ENCODE measurements at places on chromosomes 12 and 14.

DNA sequence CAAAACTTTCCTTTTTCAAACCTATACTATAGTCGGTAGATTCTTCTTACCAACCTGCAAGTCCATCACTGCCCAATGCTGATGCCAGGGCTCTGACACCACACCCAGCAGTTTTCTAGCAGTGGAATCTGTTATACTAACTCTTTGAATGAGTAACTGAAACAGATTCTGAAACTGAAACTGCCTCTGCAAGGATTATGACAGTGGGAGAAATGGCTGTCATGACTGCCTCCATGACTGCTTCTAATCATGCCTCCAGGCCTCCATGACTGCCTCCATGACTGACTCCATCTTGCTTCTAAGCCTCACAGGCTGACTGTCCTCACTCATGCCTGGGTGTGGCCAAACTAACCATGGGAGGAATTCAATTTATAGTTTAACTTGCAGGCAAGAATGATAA is 29.4 kb upstream of the OXA1L start:
- DNase-seq: peak; percentile 76

GRCh38 chr12:88390811-88391210 is 189.5 kb downstream of the KITLG start:
- no peak for DNase-seq

GRCh38 chr12:9064201-9064814 is 51.4 kb downstream of the A2M start:
- peak; percentile 81 for DNase-seq

GRCh38 chr12:121787063-121788025 is 6.1 kb downstream of the RHOF start:
- peak; percentile 56 for DNase-seq

DNA sequence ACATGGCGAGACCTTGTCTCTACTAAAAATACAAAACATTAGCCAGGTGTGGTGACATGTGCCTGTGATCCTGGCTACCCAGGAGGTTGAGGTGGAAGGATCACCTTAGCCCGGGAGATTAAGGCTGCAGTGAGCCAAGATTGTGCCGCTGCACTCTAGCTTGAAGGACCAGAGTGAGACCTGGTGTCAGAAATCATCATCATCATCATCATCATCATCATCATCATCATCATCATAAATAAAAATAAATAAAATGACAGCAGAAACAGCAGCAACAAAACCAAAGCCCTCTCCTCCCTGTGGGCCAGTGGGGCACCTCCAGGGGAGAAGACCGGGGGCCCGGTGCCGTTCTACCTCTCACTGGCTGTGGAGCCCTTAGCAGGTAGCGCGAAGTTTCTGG is 281.9 kb upstream of the CRY1 start:
- no peak for DNase-seq

GRCh38 chr14:58395562-58395811 is 243 bp upstream of the TOMM20L start:
- no peak for DNase-seq

DNA sequence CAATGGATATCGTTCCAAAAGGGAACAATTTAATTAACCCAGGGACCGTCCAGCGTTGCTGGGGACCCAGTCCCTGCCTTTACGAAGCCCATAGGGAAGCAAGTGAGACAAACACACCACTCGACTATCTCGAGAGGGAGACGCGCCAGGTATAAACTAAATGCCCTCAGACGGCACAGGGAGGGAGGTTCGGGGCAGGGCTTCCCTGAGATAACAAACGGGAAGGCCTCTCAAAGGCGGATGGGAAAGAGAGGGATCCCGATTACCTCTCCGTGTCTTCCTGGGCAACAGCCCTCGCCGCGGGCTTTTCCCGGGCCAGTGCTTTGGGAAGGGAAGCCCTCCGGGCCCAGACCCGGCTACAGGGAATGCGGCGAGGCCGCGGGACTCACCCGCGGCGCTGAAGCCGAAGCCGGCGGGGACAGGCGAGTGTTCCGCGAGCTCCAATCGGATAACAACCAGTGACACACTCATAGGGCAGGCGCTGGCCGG is 390 bp downstream of the BRAP start:
- no peak for DNase-seq

DNA sequence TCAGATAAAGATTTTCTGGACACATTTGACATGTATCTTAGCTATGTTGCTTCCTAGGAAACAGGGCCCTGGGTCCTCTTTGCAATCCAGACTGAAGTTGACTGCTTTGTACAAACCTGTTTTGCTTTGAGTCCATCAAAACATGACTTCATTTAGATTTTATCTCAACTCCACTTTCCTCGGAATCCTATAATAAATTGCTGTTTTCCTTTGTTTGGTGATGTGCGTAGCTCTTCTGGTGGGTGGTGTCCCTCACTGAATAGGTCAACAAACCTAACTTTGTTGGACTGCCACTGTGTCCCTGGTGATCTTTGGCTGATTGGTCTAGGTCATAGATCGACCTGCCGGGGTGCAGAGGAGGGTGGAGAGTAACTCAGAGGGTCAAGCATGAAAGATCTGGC is 735 bp upstream of the P2RX7 start:
- DNase-seq: no peak

DNA sequence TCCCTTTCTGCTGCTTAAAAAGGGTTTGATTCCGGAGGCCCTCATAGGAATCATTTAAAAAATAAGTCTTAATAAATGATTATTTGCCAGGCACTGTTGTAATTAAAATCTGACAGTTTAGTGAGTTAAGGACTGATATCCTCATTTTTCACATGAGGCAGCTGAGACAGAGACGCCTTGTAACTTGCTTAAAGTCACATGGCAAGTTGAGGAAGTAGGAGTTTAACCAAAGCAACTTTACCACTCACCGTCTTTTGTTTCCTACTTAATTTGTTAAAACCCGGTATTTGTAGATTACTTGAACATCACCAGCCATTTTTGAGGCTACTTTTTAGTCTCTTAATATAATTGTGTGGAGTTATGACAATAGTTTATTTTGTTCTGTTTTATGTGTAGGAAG is 2.4 kb downstream of the TIGAR start:
- no peak for DNase-seq

- DNase-seq: peak; percentile 94
Measured at GRCh38 chr14:31207755-31208545, at the start of gene HECTD1. HECTD1 (minus strand) TSS chr14:31207793; CDS start chr14:31205936, 1,857 bp downstream.

DNA sequence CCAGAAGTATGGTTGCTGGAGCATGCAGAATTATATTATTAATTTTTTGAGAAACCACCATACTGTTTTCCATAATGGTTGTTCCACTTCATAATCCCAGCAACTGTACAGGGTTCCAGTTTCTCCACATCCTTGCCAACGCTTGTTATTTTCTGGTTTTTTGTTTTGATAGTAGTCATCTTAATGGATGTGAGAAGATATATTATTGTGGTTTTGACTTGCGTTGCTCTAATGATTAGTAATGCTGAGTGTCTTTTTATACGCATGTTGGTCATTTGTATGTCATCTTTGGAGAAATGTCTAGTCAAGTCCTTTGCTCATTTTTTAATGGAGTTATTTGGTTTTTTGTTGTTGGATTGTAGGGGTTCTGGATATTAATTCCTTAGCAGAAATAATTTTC is 58.1 kb downstream of the DAAM1 start:
- no peak for DNase-seq

- no peak for DNase-seq
Measured at GRCh38 chr14:95657454-95657853, 28.8 kb upstream of the TCL1B start.

DNA sequence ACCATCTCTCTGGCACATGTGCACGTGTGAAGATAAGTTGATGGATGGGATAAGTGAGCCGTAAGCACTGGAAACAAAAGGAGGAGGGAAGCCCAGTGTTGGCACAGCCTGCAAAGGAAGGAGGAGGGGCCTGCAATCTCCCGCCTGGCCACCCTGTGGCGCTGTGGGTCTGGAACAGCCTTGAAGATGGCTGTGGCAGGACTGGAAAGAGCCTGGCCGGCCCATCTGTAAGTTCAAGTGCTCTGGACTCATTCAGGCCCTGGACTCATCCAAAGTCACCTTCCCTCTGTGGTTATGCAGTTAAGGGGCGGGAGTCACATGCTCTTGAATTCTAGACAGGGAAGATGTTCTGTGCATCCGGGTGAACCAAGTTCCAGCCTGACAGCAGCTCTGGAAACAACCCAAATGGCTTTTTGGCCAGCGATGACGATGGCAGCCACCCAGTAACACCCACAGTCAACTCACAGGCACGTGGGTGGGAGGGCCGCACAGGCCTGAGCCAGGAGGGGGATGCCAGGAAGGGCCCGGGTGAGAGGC is 50.4 kb downstream of the CHGA start:
- DNase-seq: peak; percentile 61

DNA sequence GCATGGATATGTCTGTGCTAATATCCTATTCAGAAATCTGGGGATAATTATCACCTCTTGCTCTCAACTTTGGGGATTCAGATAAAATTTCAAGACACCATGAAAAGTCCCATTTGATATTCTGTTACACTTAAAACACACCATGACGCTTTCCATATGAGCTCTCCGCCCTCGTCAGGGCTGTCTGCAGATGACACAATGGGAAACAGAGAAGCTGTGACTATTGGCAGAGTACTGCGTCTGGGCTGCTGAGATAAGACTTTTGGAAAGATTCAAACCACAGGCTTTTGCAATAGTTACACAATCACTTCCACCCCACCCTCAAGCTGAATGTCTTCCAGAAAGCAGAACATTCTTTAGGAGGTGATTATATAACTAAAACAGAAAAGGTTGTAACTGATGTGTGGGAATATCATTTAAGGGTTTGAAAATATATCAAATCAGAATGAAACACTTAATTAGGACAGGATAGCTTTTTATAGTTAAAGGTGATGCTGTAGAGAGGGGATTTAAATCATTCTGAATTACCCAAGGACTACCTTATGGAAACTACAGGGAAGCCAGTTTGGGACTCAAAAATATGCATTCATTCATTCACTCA is 75.3 kb upstream of the TMPO start:
- peak; percentile 39 for DNase-seq

- peak; percentile 57 for DNase-seq
Measured at GRCh38 chr12:93982771-93983315, 165.5 kb upstream of the PLXNC1 start.

GRCh38 chr12:4807116-4807783 is 87.0 kb downstream of the GALNT8 start:
- DNase-seq: no peak

DNA sequence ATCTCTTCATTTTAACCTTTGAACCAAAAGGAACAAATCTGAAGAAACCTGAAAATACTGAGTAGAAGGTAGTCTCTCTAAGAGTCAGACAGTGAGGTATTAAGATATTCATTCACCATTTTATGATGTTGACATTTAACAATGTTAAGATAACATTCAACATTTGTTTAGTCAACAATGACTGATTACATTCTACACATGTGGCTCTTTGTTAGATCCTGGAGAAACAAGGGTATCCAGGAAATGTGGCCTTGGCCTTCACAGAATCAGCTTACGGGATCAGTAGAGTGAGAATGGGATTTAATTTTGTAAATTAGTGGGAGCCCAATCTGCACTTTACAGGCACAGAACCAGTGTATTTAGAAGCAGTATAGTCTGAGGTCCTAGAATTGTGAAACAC is 355.5 kb downstream of the KCNH5 start:
- no peak for DNase-seq

DNA sequence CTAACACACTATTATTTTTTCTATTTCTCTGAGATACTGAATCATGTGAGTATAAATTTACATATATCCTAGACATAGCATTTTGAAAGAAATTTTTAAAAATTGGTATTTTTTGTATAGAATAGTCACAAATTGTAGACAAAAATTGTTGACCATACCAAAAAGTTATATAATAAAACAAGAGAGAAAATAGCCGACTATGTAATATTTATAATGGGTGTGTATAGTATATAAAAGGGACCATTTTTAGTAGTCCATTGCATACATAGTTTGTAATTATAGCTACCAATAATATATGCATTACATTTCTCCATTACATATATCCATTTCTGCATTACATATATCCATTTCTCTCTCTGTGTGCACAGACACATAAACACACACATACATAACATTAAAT is 590.2 kb downstream of the TMTC2 start:
- DNase-seq: no peak

Data from activated CD4-positive, alpha-beta T cell treated with anti-CD3 and anti-CD28 coated beads for 36 hours (primary cell).